ENCODE measurements at places on chromosomes 13 and 19.

DNA sequence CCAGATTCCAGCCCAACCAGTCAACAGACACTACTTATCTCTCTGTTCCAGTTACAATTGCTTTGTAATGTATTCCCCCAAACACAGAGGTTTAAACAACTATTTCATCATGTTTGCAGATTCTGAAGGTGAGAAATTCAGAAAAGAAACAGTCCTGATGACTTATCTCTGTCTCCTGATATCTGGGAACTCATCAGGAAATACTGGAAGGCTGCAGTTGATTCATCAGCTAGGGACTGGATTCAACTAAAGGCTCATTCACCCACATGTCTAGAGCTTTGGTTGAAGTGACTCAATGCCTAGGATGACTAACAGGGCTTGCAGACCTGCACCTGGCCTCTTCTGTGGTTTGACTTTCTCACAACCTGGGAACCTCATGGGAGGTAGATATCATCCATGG lies 56.6 kb upstream of the GPC6 start:
- peak; percentile 12 for DNase-seq

DNA sequence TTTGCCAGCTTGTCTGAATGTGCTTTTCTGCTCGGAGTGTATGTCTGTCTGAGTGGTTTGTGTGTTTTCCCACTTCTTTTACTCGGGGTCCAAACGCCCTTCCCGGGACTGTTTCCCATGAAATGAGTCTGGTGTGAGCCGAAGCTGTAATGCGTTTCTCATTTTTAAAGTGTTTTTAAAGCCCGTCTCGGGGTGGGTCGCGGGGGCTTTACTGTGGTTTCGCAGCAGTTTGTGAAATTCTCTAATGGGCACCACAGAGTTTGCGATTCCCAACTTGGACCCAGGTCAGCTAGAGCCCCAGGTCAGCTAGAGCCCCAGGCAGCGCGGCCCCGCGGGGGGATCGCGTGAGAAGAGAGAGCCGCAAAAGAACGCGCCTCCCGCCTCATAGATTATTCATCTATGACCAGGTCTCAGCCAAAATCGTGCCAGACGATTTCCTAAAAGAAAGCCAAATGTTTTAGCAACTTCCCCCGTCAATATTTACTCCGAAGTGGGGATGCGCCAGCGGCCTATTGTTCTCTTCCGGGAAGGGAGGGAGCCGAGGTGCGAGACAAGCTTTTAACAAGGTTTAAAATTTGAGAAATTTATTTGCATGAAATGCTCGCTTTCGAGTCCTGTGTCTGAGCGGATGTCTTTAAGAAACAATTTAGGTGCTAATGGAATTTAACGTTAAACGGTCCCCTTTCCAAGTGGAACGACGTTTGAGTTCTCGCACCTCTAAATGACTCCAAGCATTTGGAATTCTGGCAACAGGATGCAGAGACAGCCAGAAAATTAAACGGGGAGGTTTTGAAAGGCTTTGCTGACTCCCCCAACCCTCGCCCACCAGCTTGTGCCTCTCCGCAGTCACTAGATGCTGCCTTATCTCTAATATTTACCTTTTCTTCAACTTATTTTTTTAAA lies 2.2 kb downstream of the ZIC2 start:
- DNase-seq: no peak

DNA sequence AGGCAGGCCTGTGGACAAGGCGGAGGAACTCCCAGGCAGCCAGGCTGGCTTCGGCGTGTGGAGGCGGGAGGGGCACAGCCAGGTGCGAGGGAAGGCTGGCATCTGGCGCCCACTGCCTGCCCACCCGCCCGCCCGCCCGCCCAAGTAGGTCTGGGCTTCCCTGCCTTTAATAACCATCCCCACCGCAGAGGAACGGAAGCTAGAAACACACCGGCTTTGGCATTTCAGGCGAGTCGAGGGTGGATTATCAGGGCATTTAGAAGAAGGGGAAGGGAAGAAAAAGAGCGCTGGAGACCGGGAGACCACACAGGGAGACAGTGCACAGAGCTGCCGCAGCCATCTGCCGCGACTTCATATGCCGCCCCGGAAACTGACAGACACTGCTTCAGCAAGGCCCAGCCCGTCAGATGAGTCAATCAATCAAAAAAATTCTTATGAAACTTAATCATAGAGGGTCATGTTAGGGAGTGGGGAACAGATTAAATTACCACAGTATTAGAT lies 199.7 kb downstream of the TSHZ3 start:
- DNase-seq: no peak

GRCh38 chr13:37131092-37131491 lies 25.6 kb upstream of the CSNK1A1L start:
- DNase-seq: no peak

- DNase-seq: no peak
Observed at GRCh38 chr19:17069193-17069592, 6.1 kb downstream of the HAUS8 start.

DNA sequence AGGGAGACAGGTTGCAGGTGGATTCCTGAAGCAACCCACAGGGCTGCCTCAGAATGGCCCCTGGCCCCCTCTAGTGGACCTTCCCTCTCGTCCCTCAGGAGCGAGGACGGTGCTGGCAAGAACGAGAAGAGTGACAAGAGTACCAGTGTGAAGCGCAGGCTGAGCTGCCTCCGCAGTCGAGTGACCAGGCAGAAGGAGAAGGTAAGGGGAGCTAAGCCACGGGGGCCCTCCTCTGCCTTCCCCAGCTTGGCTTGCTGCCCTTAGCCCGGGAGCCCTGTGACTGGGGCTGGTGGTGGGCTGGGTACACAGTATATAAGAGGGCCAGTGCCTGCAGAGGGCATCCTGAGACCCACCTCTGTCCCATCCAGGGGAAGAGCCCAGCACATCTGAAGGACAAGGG lies 34.0 kb downstream of the ARHGEF18 start:
- DNase-seq: no peak

- DNase-seq: no peak
Observed at GRCh38 chr13:39263531-39263930, 225.3 kb downstream of the NHLRC3 start.

- no peak for DNase-seq
Observed at GRCh38 chr19:31946491-31946890, 398.9 kb upstream of the ZNF507 start.

- no peak for DNase-seq
Observed at GRCh38 chr19:12723641-12724426, at the start of gene TNPO2. TNPO2 (minus strand) TSS chr19:12723932; CDS start chr19:12720977, 2,955 bp downstream.

DNA sequence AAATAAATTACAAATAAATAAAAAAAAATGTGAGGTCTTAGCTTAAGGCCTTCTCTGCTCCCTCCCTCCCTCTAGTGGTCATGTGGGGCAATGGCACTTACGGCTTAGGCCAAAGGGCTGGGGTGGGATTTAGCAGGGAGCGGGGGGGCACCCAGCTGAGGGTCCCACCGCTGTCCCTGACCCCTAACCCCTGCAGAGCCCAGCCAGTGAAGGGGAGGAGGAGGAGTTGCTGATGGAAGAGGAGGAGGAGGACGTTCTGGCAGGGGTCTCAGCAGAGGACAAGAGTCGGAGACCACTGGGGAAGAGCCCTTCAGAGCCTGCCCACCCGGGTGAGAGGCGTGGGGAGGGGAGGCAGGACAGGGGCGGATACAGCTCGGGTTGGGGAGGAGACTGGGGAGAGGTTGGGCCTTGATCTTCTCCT lies 9.3 kb downstream of the MPND start:
- DNase-seq: no peak

DNA sequence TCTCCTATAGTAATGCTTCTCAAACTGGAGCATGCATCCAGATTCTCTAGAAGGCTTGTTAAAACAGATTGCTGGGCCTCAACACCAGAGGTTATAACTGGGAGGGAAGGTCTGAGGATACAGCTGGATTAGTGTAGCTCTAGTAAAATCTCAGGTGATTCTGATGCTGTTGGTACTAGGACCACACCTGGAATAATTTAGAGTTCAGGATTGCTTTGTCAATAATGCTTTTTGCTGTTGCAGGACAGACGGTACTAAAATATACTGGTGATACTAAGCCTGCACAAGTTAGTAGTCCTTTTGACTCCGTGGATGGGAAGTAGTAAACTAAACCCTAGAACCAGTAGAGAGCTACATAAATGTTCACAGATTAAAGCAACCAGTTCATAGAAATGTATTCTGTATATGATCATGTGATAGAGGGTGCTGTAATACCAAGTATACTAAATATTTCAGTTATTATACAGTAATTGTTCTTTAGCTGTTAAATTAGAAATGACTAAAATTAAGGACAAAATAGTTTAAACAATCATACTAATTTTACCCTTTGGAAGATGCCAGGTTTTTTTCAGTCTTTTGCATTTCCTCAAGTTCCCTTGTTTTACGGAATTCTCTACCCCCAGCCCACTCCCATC lies 258.2 kb upstream of the STARD13 start:
- no peak for DNase-seq

DNA sequence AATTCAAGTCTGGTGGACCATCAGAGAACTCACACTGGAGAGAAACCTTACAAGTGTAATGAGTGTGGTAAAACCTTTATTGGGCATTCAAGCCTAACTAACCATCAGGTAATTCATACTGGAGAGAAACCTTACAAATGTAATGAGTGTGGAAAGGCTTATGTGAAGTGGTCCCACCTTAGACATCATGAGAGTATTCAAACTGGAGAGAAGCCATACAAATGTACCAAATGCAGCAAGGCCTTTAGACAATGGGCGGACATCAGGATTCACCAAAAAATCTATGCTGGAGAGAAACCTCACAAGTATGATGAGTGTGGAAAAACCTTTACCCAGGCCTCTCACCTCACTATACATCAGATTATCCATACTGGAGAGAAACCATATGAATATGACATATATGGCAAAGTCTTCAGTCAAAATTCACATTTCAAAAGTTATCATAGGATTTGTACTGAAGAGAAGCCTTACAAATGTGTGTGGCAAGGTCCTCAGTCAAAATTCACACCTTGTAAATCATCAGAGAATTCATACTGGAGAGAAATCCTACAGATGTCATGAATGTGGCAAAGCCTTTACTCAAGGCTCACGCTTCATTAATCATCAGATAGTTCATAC lies 19.7 kb upstream of the ZNF665 start:
- no peak for DNase-seq

- no peak for DNase-seq
Observed at GRCh38 chr13:31150315-31150985, 11.3 kb downstream of the HSPH1 start.

DNA sequence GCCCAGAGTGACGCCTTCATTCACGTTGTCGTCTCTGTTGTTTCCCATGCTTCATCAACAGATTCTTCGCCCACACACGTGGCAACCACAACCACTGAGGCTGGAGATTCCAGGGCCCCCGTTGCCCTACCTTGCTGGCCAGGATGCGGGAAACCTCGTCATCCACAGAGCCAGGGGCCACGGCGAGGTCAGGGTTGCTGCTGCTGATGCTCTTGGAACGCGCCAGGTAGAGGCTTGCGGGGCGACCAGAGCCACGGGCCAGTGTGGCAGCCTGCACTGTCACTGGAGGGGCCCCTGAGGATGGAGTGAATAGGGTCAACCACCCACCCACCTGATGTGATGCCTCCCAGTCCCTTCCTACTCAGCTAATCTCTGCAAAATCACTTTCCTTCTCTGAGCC lies 6.3 kb upstream of the ANGPTL8 start:
- no peak for DNase-seq

DNA sequence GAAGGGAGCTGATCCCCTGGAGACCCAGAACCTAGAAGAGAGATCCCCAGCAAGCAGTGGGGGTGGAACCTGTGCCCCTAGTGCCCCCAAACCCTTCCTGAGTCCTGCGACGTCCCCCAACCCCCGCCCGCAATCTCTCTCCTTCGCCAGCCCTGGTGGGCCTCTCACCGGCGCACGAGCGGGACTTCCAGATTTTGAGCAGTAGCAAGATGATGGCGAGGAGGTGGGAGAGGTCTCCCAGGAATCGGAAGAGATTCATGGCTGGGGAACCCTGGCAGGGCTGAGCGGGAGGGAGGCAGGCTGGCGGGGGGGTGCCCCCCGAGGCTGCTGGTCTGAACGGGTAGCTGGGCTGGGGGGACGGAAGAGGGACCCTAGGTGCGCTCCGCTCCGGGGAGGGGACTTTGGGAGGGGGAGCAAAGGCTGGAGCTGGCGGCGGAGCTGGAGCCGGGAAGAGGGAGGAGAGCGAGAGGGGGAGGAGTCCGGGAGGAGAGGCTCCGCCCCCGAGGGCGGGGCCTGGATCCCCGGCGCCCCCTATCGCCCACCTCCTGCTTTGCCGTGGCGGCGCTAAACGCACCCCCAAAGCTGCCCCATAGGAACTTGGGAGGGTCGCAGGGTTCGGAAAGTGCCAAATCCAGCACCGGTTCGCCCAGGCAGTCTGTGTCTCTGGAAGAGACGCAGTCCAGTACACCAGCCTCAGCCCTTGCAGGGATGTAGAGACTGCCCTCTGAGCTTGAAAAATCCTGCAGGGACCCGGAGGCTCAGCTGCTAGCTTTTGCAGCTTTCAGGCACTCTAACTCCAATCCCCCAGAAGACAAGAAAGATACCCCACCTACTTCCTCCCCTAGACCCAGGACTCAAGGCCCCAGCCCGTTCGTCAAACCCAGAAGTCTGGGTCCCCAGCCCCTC lies at the start of gene KDELR1:
Gene KDELR1 (minus strand): TSS at position 452 of the 906 bp plus-strand sequence. CDS start 193 bp downstream, at position 259.
- DNase-seq: no peak

DNA sequence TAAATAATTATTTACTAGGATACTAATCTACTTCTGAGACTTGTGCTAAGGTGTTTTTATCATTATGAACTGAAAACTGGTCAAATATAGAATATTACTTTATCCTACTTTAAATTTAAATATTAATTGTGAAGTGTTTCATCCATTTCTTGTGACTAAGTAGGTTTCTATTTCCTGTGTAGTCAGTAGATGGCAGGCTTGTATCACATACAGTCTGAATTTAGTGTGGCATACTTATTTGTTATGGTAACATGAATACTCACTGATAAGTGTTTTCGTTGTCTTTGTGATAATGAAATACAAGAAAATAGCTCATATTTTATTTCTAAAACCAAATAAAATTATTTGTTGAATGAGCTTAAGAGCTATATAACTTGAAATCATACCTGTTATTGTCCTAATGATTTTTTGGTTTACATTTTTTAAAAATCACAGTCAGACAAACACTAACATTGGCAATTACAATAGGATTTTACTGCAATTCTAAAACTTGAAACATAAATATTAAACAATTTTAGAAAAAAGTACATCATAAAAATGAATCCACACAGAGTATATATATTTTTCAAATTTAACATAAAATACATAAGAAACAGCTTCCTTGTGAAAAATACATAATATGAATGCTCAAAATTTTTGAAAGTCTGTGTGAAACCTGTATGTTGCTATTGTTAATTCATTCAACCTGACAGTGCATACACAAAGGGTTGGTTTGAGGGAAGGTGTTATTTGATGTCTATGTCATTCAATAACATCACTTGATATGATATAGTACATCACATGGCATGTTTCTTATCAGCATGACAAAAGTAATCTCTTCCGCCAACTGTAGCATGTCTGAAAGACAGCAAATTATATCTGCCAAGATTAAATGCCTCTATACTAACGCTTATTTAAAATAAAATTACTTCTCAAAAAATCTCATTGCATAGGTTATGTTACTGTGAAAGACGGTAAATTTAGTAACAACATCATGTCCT lies 904.8 kb upstream of the PCDH20 start:
- no peak for DNase-seq

- no peak for DNase-seq
Observed at GRCh38 chr13:98048265-98048664, 94.6 kb upstream of the FARP1 start.

DNA sequence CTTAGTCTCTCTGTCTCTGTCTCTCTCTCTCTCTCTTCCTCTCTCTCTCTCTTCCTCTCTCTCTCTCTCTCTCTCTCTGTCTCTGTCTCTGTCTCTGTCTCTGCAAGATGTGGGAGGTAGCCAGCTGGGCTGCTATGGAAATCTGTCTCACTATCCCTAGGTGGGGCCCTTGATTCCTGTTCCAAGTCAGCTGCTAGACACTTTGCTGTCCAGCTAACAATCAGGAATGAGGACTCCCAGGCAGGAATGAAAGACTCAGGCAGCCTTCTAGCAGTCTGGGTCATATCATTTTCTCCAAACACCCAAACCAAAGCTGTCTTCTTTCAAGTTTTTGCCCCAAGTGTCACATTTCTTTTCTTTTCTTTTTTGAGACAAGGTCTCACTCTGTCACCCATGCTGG lies 23.2 kb downstream of the CATSPERD start:
- no peak for DNase-seq

Measured in AG04449 (cell line).